Keratinocyte (primary cell): ENCODE measurements at places on chromosomes 4 and X.

DNA sequence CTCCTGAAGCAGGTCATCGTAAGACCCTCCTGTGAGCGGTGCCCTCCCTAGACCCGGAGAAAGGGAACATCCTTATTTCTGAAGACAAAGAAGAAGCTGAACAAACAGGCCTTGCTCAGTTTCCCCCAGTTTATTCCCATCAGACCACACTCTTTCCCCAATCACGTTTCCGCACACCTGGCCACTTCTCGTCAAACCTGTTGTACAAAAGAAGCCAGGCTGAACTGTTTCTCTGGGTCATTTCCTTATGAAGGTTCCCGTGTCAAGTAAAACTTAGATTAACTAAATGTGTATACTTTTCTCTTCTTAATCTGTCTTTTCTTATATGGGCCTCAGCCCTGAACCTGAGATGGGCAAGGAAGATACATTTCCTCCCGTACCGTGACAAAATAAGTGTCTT lies 111.6 kb upstream of the ENPP6 start:
- no peak for DNase-seq

DNA sequence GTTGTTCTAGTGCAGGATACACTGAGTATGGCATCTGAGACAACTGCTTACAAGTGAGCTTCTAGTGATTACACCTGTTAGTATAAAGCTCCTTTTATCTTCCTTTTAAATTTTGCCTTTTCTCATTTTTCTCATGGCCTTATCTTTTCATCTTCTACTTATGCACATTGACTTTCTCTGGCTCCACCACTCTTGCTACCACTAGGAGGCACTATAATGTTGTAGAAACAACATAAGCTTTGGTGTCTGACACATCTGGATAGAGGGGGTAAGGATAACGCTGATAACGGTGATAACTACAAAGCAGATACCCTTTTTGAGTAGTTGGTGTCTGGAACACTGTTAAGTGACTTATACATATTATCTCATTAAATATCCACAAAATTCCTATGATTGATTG lies 187.4 kb upstream of the TEX13C start:
- no peak for DNase-seq

GRCh38 chr4:103934178-103934789 lies 214.5 kb upstream of the TACR3 start:
- DNase-seq = no peak

DNA sequence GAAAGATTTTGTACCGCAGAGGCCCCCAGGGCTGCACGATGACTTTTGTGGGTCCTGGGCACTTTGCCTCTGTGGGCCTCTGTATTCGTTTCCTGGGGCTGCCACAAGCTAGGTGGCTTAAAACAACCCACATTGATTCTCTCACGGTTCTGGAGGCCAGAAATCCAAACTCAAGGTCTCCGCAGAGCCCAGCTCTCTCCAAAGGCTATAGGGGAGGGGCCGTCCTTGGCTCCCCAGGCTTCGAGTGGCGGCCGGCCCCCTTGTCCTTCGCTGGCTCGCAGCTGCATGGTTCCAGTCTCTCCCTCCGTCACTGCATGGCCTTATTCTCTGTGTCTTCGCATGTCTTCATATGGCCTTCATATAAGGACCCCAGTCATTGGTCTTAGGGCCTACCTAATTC lies 241.2 kb downstream of the EVC2 start:
- no peak for DNase-seq

- DNase-seq = no peak
These were observed 56.5 kb downstream of the ZNF674 start for GRCh38 chrX:46488712-46489111.

GRCh38 chrX:154478728-154479622 lies at the start of gene LAGE3:
TSS of gene LAGE3 (minus strand) at chrX:154479281. CDS start at chrX:154478915, 366 bp downstream.
- DNase-seq = no peak

GRCh38 chr4:77120886-77121508 lies 36.0 kb upstream of the CCNG2 start:
- no peak for DNase-seq

- DNase-seq = no peak
These were observed 43.2 kb upstream of the CCDC149 start for GRCh38 chr4:24956091-24956490.

GRCh38 chr4:19941434-19941833 lies 310.3 kb upstream of the SLIT2 start:
- no peak for DNase-seq

- no peak for DNase-seq
These were observed 181.7 kb upstream of the TBC1D9 start for GRCh38 chr4:140937866-140938265.

DNA sequence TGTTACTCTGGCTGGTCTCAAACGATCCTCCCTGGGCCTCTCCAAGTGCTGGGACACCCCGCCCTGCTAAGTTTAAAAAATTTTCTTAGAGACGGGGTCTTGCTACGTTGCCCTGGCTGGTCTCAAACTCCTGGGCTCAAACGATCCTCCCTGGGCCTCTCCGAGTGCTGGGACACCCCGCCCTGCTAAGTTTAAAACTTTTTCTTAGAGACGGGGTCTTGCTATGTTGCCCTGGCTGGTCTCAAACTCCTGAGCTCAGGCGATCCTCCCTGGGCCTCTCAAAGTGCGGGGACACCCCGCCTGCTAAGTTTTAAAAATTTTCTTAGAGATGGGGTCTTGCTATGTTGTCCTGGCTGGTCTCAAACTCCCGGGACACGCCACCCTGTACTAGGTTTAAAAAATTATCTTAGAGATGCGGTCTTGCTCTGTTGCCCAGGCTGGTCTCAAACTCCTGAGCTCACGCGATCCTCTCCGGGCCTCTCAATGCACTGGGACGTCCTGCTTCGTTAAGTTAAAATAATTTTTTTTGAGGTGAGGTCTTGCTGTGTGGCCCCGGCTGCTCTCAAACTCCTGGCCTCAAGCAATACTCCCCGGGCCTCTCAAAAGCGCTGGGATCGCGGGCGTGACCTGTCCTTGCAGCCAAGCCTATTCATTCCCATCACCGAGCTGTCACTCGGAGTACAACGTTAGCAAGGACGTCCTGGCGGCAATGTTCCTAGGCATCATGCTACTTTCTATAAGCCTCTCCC lies 1.1 kb downstream of the SLC25A6 start:
- DNase-seq = no peak

- no peak for DNase-seq
These were observed 302.4 kb downstream of the TEX13A start for GRCh38 chrX:104918122-104918521.

DNA sequence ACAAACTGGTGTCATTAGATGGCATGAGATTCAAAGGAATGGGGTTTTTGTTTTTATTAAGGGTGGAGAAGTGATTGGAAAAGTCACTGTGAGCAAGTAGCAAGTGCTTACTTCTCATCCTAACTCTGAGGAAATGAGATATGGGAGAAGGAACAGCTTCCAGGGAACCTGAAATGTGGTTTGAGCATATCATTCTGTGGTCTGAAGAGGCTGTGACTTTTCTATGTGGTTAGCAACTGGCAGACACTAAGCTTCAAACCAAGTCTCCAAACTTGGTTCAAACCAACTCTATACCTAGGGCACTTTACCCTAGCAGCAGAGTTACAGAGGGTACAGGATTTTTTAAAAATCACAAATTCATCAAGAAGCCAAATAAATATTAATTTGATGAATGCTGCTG lies 58.2 kb downstream of the DCLK2 start:
- DNase-seq = no peak

GRCh38 chrX:17067534-17067933 lies 121.1 kb downstream of the REPS2 start:
- DNase-seq = no peak

- no peak for DNase-seq
These were observed 2.5 kb downstream of the SLC25A6 start for GRCh38 chrX:1389181-1389992.

DNA sequence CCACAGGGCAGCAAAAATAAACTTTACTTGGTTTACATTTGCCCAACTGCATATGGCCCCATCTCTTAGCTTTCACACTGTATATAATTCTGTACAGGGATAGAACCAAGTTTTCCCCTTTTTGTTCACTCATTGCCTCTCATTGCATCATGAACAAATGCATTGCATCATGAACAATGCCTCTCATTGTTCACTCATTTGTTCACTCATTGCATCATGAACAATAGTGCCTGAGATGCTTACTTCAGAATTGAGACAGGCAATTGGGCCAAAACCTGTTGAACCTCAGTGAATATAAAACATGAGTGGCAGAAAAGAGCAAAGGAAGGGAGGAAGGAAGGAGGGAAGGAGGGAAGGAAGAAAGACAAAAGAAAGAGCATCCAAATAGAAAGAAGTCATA lies 98.2 kb downstream of the SOWAHB start:
- no peak for DNase-seq

DNA sequence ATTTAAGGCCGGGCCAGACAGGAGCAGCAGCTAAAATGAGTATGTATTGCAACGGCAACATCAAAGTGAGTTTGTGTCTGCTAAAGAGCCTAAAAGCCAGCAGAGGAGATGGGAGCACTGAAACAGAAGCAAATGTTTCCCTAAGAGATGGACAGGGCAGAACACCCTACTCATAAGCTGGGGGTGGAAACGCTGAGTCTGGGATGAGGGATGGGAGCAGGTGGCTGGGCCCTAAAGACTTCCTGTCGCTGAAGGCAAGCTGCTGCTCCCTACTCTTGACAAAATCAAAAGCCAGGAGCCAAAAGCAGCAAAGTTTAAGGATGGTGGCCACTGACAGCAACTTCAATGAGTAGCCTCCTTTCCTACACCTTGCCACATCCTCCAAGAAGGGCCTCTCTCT lies 40.6 kb upstream of the NAP1L5 start:
- no peak for DNase-seq

DNA sequence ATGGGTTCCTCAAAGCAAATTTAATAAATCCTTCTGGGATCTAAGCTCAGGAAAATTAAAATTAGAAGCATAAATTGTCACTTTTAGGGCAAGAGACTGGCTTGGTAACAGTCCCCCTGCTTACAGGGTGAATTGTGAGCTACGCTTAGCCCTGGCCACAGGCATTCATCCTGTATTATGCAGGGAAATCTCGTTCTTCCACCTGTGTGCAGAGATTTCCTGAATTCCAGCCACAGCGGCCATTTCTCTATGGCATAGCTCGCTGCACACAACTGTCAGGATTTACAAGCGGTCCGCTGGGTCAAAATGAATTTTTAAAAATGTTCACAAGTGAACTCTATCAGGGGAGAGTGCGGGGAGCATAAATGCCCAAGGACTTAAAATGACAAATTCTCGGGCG lies 111.9 kb downstream of the DCTD start:
- no peak for DNase-seq

DNA sequence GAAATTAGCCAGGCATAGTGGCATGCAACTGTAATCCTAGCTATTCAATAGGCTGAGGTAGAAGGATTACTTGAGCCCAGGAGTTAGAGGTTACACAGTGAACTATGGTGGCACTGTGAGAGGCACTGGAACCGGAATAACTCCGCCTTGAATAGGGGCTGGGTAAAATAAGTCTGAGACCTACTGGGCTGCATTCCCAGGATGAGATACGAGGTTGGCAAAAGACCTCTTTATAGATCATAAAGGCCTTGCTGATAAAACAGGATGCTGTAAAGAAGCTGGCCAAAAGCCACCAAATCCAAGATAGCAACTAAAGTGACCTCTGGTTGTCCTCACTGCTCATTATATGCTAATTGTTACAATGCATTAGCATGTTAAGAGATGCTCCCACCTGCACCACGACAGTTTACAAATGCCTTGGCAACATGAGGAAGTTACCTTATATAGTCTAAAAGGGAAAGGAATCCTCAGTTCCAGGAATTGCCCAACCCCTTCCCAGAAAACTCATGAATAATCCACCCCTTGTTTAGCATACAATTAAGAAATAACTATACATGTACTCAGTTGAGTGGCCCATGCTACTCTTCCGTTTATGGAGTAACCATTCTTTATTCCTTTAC lies 88.6 kb downstream of the CENPC start:
- no peak for DNase-seq

- no peak for DNase-seq
These were observed 382.6 kb upstream of the NOCT start for GRCh38 chr4:138632856-138633579.

DNA sequence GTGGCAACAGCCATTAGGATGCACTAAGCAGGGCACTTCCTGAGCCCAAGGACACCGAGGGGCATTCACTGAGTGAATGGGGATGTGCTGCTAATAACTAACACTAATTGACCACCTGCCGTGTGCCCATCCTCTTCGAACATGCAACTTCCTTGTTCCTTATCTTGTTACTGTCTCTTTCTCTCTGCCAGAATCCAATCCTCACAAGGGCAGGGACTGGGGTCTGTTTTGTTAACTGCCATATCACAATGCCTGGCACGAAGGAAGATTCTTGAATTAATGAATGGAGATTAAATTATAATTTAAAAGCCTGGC lies 1.3 kb downstream of the ERAS start:
- no peak for DNase-seq

DNA sequence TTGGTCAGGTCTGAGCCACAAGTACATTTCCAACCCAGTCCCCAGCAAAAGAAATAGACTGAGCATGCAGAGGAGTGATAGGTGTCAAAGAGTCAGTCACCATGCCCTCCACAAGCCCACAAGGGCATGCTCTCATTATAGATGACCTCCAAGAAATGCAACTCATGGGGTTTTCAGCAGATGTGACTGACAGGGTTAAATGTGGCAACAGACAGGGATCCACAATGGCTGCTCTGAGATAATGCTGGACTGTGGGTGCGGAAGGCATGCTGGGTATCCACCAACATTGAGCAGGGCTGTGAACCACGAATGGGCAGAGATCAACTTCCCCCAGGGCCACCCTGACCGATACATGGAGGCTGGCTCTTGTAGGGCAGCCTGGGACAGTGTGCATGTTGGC lies 115.8 kb downstream of the BCOR start:
- no peak for DNase-seq

DNA sequence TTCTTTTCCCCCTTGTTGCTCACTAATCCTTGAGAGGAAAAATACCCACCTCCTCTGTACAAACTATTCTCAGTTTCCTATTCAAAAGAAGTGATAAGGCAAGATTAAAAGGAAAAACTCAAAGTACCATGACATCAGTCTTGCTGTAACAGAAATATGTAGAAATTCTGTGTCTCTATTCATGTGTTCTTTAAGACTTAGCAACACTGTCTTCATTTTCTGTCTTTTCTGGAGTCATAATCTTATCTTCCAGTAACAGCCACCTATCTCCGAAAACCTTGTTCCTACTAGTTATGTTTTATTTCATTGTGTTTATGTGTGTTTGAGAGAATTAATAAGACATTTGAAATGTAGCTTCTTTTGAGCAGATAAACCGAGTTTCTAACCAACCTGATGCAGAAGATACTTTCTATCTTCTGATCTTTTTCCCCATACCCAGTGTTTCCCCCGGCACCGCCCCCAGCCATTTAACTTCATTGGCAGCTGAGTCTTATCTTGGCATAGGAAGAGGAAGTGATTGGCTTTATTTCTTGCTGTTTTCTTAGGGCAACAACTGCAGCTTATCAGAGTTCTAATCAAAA lies 8.0 kb downstream of the FAM241A start:
- no peak for DNase-seq

- no peak for DNase-seq
These were observed 1.4 kb downstream of the NDNF start for GRCh38 chr4:121070696-121071639.

GRCh38 chrX:47222751-47223350 lies 4.4 kb downstream of the CDK16 start:
- no peak for DNase-seq

- DNase-seq = no peak
These were observed 75.4 kb upstream of the SCOC start for GRCh38 chr4:140298001-140298400.
